ENCODE measurements at places on chromosomes 7 and 10.

- DNase-seq = no peak
Observed at GRCh38 chr7:135718794-135719437, 9.1 kb downstream of the SLC13A4 start.

GRCh38 chr7:39285256-39285655 is 280.9 kb upstream of the YAE1 start:
- DNase-seq = no peak

GRCh38 chr7:23712368-23713284 is 2.6 kb downstream of the STK31 start:
- DNase-seq = no peak

GRCh38 chr7:1123715-1124114 is 35.8 kb downstream of the GPER1 start:
- DNase-seq = no peak

GRCh38 chr10:84522612-84523462 is 194.4 kb downstream of the CCSER2 start:
- DNase-seq = no peak

- peak; percentile 42 for DNase-seq
Observed at GRCh38 chr7:23205909-23206767, 24.3 kb downstream of the NUP42 start.

DNA sequence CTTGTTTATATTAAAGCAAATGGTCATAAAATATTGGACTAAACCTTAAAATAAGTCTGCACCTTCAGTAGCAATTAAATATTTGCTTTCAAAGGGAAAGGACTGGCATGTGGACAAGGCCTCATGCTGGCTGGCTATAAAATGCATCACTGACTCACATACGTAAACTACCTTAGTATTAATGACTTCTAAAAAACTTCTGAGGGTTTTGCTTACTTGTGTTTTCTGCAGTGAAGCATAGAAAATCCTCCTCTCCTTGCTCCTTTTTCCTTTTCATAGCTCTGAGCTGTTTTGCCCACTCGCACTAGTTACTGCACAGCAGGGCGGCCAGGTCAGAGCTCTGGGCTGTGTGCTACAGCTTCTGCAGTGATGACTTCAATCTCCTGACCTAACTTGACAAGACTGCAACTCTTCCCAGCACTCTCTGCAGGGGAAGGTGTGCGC is 82.3 kb downstream of the CUL2 start:
- DNase-seq = no peak

DNA sequence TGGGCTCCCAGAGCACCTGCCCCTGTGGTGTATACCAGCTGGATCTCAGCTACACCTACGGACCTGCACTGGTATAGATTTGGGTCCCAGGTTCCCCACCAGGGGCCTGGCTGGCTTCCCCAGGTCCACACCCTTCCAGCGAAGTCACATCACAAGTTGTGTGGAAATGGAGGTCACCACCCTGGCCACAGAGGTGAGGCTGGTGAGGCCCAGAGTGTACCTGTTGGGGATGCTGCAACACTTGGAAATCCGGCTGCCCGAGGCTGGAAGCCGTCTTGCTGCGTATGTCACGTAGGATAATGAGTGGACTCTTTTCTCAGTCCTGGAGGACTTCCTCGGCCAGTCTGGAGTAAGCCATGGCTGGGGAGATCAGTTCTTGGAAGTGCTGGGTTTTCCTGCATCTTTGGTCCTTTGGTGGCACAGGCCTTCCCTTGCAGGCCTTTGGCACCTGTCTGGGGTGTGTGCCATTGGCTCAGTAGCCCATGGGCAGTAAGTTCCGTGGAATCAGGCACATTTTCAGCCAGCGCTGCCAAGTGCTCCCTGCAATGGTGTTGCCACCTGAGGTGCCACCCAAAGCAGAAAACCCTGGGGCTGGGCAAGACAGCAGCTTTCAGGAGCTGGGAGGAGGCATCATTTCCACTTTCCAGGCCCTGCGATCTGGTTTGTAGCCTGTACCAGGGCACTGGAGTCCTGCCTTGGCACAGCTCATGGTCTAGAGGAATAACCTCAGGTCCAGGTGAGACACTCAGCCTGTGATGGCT is 97.9 kb downstream of the LHPP start:
- no peak for DNase-seq

GRCh38 chr7:135342887-135343286 is 109.2 kb downstream of the STRA8 start:
- no peak for DNase-seq

GRCh38 chr7:45066409-45066808 is 22.4 kb downstream of the NACAD start:
- DNase-seq = no peak

DNA sequence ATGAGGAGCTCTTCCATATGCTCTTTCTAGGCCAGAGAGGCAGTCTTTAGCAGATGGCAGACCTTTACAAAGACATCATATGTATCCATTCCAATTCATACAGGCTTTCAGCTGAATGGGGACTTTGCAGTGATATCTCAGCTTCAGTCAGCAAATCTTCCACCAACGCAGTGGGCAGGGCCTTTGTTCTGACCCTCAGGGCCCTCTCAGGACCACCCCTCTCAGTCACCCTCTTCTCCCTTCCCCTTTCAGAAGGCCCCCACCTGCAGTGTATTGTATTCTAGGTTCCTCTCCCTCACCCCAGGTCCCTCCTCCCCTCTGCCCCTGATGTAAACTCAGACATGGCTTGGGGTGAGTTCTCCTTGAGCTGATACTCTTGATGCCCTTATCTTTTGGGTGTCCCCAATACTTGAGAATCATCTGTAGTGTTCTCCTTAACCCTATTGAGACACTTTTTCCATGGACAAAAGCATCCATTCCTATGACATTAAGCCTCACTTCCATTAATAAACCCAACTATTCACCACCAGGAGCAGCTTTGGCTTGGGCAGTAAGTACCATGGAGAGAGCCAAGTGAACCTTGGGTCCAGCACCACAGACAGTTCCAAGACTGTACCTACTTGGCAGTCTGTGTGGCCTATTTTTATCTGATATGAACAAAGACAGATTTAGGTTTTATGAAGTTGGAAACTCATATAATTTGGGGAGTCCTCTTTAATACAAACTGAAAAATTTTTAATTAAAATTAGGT is 62.7 kb downstream of the ADCYAP1R1 start:
- no peak for DNase-seq

DNA sequence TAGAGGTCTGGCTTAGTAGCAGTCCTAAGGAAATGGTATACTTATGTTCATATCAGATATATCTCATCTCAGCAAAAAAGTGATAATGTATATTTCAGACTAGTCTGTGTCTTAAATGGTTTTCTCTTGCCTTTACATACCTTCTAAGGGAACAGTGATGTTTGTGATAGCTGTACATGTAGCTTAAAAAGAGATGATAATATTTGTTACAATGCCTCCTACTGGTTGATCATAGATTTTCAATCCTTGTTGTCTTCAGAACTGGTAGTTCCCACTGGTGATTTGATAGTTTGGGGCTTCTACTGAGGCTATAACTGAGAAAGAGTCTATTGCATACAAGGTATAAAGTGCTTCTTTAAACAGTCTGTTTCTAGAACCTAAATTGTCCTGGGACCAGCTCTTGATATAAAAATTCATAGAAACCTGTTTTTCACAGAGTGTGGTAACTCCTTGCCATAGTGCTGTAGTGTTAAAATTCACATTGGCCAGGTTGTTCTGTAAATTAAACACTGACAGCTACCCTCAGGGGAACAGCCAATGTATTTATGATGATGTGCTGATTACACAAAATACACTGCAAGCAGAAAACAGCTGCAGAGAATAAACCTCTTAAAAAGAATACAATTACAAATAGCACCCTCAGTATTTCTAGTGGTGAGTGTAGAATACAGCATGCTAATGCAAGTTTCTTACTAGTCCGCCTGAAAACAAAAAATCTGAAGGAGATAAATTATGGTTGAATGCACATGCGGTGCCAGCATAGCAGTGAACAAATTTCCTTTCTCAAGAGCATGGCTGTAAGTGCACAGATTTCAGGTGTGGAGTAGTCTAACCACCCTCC is 90.3 kb downstream of the BTRC start:
- no peak for DNase-seq

DNA sequence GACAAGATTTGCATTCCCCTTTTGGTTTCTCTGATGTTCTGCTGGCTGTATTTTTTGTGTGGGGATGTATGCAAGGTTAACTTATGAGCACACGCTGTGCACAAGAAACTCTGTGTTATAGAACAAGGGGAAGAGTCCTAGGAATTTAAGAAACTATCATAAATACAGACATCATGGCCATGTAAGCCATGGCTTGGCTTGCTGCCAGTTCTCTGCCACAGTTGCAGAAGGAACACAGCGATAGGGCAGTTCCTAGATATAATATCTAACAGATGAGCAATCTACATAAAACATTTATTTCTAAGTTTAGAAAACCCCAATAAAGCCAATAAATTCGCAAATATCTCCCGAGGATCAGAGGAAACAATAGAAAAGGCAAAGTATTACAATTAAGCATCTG is 153.3 kb downstream of the LRRTM3 start:
- no peak for DNase-seq

DNA sequence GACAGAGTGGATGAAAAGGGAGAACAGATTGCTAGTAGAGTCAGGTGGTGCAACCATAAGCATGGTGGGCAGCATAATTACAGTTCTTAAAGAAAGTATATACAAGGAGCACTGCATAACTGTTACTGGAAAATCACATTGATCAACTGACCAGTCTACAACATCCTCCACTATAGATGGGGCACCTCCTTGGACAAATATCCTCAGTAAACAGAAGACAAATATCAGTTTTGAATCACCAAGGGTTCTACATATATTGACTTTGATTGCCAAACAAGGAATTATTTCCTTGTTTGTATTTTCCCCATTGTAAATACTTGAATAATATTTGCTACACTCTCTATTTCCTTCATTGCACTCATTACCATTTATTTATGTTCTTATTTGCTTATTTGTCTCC is 17.6 kb upstream of the CRPPA start:
- DNase-seq = no peak

- DNase-seq = no peak
Observed at GRCh38 chr10:74231375-74231774, 80.4 kb downstream of the ADK start.

- no peak for DNase-seq
Observed at GRCh38 chr7:142436601-142437000, 178.7 kb upstream of the PRSS58 start.

DNA sequence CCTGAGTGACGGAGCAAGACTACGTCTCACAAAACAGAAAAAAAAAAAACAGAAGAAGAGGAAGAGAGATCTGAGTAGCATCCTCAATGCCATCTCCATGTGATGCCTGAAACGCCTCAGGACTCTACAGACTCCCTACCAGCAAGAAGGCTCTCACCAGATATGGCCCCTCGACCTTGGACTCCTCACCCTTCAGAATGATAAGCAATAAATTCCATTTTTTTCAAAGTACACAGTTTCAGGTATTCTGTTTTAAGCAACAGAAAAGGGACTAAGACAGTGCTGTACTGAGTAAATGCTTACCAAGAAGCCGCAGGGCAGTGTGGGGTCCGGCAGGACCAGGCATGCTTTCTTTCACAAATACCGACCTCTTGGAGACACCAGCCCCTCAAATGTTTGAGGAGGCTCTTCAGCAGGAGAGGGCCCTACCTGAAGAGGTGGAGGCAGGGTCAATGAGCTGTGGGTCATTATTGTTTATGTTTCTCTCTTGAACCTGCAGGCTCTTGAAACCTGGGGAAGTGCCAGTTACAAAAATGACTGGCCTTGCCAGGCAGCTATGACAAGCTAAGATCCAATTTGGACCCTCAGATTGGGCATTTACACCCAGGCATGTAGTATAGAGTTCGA is 204.1 kb upstream of the LYZL1 start:
- no peak for DNase-seq

DNA sequence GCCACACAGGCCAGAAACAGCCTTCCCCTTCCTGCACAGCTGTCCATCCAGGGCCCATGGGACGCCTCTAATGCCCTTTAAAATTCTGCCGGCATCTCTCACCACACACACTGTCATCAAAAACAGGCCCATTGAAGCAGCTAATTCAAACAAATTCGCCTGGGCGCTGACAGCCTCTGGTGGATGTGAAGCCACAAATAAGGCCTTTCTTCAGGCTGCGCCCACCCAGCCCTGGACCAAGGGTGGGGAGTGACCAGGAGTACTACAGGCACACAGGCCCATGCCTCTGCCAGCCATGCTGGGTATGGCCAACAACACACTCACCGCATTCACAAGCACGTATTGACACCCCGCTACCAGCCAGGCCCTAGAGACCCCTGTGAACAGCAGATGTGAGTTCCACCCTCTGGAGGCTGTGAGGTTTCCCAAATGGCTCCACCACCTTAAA is 54.6 kb downstream of the SLIT1 start:
- DNase-seq = no peak

DNA sequence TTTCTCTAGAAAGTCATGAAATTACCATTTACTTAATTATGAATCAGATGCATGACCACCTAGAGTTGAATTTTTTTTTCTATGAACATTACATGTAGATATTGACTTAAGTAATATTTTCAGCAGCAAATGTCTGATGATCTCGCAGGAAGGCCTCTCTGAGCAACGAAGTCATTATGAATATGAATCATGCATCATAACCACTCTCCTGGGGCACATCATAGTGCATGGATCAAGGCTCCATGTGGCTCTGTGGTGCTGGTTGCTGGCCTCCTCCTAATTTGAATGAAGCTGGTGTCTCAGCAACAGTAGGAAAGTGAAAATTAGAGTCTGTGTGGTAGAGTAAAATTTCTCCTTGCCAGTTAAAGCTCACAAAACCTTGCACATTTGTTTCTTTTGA is 121.4 kb upstream of the INHBA start:
- no peak for DNase-seq

DNA sequence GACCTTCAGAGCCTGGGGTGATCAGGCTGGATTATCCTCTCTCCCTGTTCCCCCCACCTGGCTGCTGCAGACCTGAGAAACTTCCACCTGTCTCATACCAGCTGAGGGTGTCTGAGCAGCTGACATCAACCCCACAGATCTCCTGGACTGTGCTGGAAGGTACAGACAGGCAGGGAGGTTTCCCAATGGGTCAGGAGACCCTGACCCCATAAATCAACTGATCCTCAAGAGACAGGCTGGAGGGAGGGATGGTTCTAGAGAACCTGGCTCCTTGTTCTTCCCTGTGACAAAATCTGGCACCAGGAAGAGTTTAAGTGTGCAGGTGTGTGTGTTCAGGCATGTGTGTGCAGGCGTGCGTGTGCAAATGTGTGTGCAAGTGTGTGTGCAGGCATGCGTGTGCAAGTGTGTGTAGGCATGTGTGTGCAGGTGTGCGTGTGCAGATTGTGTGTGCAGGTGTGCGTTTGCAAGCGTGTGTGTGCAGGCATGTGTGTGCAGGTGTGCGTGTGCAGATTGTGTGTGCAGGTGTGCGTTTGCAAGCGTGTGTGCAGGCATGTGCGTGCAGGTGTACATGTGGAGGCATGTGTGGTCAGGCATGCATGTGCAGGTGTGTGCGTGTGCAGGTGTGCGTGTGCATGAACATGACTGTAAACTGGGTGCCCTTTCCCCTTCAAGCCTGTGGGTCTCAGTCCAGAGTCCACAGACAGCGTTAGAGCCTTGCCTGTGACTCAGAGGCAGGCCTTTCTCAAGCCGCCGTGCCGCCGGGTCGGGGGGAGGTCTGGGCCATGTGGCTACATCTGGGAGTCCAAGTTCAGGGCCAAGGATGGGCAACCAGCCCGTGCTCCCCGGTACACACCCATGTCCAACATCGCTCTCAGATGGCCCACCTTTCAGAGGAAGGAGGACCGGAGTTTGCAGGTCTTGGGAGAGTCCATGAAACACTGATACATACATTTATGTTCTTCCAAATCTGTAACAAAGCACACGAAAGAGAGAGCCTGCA is 50.1 kb upstream of the ELN start:
- DNase-seq = no peak
